COLO829 (cell line): ENCODE measurements at places on chromosomes 4 and X.

- DNase-seq, result no peak
These were observed 162.5 kb upstream of the GALNT7 start for GRCh38 chr4:173005912-173006633.

GRCh38 chrX:63686878-63687714 lies 97.9 kb downstream of the ARHGEF9 start:
- DNase-seq, result peak; percentile 28

- no peak for DNase-seq
These were observed 27.1 kb downstream of the TSC22D3 start for GRCh38 chrX:107748506-107748905.

- DNase-seq, result no peak
These were observed 497 bp upstream of the THAP9 start for GRCh38 chr4:82900066-82900410.

DNA sequence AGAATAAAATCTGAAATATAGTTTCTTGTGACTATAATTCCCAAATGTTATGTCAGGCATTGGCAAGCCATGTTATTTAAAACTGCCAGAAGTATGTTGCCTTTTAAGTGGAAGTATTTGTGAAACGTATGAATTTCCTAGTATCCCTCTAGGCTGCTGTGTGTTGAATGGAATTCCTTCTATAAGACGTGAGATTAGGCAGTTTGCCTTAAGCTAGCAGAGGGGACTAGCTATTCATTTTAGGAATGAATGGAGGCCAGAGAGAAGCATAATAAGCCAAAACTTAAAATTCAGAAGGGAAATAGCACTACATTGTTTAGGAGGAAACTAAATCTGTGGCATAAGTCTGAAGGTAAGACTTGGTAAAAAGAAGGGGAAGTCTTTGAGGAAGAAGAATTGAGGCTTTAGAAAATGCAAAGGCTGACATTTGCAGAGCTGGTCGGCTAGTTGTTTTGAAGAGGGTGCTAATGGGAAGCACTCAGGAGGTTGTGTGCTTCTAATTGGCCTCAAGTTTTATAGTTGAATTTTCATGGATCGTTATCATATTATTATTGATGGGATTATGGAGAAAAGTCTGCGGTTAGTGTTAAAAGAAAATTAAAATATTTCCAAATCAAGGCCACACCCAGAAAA lies 57.1 kb downstream of the TMEM131L start:
- DNase-seq, result peak; percentile 26

DNA sequence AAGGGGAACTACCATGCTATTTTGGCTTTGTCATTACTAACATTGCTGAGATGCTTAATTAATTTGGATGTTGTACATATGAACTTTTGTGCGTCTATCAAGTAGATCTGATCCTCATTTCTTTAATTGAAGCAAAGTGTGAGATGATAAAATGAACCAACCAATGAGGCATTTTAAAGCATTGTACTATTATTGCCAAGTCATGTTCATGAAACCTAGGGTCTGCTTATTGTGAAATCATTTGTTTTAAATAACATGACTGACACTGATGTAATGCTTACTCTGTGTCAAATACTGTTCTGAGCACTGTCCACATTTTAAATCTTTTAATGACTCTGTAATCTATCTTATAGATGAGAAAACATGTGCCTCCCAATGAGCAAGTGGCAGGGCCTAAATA lies 57.7 kb downstream of the C4orf33 start:
- DNase-seq, result no peak

DNA sequence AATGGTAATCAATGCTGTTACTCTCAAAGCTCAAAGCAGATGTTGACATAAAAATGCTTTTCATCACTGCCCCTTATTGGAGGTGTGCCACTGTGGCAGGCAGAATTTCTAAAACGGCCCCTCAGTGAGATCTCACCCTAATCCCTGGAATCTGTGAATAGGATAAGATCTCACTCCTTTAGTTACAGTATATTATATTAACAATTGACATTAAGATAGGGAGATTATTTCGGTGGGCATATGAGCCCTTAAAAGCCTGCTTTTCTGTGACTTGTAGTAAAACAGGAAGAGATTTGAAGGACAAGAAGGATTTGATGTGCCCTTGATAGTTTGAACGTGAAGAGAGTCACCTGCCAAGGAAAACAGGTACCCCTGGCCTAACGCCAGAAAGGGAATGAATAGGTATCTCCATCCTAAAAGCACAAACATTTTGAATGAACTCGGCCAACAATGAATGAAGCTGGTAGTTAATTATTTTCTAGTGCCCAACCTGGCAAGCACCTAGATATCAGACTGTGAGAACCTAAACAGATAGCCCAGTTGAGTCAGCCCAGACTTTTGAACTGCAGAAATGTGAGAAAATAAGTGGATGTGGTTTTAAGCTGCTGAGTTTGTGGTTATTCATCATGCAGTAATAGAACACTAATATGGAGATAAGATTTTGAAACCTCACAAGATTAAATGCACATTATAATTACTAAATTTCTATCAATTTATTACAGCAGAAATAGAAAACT lies 881.6 kb downstream of the PCDH18 start:
- no peak for DNase-seq

DNA sequence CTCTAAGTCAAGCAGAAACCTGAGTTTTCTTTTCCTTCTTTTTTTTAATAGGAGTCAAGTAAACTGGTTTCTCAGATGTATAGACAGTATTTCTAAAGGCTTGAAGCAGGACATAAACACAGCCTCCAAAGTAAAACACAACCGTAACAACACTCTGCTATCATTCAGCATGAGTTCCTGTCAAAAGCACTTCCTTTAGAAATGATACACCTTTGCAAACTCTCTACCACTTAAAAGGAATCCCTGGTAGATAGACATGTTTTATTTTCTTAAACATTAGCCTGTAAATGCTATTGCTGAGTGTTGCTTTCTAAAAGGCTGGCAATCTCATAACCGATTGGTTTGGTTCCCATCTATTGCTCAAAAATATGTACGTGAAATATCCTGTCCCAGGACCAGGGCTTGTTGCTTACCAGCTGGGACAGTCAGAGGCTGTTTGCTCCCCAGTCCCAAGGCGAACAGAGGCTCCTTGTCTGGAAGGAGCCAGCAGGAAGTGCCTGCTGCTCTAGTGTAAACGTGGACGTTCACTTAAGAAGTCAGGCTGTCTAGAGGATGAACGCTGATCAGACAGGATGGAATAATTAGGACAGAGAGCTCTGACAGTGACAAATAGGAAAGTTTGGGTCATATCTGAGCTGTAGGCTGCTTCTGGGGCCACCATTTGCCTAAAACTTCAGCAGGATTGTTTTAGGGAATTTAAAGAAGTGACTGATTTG lies 173.9 kb upstream of the KLF3 start:
- DNase-seq, result peak; percentile 69

GRCh38 chr4:122826553-122827257 lies at the start of gene FGF2:
FGF2 (plus strand) TSS chr4:122826831; CDS start chr4:122827175, 344 bp downstream.
- no peak for DNase-seq

DNA sequence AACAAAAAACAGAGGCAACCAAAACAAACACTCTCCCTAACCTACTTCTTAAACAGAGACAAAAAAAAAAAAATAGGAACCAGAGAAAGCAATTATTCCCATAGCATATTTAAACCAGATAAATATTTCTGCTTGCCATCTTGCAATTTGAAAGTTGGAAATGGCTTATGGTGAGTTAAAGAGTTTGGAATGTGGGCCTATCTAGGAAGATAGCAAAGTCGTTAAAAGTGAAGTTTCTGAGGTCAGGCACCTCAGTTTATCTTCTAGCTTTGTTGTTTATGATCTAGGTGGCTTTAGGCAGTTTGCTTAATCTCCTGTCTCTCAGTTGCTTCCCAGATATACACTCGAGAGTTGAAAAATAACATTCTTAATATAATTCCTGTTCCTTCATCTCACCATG lies 284.2 kb downstream of the KCNIP4 start:
- no peak for DNase-seq

DNA sequence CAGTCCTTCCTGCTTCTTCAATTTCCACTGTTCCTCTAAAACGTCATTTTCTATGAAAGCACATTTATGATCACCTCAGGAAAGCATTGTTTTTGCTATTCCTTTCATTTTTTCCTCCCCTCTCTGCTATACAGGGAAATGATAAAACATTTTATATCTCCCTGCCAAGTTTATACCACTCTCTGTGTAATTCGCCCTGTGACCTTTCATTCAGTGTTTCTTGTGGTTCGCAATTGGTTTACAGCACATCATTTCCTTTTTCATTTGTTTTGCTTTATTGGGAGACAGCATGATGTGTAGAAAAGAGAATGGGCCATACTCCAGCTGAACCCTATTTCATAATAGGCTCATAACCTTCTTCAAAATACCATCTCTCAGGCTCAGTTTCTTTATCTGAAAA lies 99.9 kb upstream of the RAPGEF2 start:
- DNase-seq, result no peak

- peak; percentile 53 for DNase-seq
These were observed 17.3 kb downstream of the TBC1D14 start for GRCh38 chr4:6926681-6927478.

DNA sequence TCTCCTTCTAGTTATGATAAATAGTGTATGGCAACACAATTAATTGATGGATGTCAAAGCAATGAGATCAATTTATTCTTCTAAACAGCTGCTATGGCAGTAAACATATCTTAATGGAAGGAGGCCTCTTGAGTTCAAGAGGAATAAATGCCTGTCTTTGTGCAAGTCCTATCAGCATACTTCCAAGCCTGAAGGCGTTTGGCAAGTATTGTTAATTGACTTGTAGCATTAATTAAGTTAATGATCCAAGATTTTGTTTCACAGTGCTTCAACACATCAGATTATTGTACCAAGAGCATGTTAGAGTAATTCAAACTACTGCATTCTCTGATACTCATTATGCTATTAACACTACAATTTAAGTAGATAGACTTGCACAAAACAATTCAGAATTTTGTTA lies 144.8 kb downstream of the FAT4 start:
- no peak for DNase-seq

GRCh38 chr4:25788703-25789238 lies 74.0 kb downstream of the SEL1L3 start:
- DNase-seq, result no peak

DNA sequence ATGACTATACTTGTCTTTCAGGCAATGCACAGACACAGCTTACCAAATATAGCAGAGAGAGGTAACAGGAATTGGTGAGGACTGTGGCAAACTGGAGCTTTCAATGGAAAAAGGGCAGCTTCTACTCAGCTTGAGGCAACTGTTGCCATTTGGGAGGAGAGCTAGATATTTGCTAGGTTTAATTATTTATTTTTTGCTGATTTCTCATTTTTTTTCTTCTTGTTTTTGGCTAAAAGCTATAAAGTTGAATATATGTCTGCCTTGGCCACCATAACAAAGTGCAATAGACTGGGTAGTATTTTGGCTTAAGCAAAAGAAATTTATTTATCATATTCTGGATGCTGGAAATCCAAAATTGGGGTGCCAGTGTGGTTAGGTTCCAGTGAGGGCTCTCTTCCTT lies 93.9 kb downstream of the LDB2 start:
- DNase-seq, result no peak

DNA sequence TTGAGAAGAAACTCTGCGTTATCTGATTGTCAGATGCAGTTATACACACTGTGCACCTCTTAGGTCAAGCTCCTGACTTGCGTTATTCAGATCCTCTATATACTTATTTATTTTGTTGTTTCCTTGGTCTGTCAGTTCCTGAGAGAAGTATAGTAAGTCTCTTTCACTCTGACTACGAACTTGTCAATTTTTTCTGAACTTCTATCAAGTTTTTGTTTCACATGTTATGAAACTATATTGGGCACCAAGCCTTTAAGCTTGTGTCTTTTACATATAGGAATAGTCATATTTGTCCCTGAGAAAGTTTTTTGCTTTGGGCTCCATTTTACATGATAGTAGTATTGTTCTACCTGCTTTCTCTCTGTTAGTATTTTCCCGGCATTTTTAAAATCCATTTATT lies 31.7 kb downstream of the ZNF275 start:
- no peak for DNase-seq

- DNase-seq, result no peak
These were observed 1248.5 kb upstream of the TENM3 start for GRCh38 chr4:180994722-180995121.

DNA sequence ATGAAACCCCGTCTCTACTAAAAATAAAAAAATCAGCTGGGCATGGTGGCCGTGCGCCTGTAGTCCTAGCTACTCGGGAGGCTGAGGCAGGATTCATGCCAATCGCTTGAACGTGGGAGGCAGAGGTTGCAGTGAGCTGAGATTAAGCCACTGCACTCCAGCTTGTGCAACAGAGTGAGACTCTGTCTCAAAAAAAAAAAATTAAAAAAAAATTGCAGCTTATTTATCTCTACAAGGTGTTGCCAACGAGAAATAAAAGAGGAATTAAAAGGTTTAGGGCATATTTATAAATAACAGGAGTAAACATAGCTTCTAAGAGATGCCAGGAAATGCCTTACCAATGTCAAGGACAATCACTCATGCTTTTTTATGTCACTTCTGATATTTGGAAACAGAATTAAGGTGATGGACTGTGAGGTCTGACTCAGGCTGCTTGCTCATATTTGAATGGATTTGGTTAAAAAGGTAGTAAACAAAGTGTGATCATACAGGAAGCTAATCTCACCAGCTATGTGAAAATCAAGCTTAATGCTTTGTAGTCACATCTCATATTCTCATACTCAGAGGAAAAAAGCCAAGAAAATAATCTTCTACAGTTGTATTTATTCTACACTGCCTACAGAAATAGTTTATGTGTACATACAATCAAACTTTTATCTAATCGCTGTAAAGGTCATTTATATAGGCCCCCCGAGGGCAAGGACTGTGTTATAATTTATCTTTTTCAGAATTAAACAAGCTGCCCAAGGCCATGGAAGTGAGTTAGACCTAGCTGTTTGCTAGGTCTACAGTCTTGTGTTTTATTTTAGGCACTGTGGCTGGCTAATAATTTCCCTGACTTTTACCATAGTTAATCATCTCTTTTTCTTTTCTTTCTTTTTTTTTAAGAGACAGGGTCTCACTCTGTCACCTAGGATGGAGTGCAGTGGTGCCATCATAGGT lies 61.1 kb upstream of the RBMX start:
- no peak for DNase-seq

GRCh38 chr4:112206431-112206830 lies 25.2 kb upstream of the AP1AR start:
- no peak for DNase-seq

DNA sequence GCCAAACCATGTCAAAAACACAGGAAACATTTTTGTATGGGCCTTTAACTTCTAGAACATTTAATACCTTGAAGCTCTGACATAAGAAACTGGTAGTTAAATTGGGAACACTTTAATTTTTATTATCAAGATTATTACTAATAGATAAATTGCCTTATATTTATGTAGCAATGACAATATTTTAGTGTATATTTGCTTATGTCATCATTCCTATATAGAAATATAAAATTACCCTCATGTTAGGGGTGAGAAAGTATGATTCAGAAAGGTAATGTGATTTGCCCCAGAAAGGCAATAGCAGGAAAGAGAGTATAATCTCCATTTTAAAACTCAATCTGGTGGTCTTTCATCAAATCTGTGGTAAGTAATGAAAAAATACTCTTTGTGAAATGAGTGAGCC lies 147.4 kb downstream of the IL15 start:
- no peak for DNase-seq

- no peak for DNase-seq
These were observed 4.0 kb upstream of the NEUROG2 start for GRCh38 chr4:112519689-112520597.
